Activated B cell treated with CpG ODN at 0.5 μM for 24 hours (primary cell): ENCODE measurements at places on chromosomes 7 and 10. TPM values are rescaled to one million over a fixed set of nuclear protein-coding genes. Genes with fewer than 3 reads are reported as not detected.

GRCh38 chr7:2713978-2714377 lies 26.0 kb downstream of the AMZ1 start:
- no peaks in the 10 kb centered on the region for H3K27me3 ChIP-seq
- H3K36me3 ChIP-seq = peaks cover 24% of the 10 kb centered on the region
- H3K27ac ChIP-seq = peak overlapping the region; percentile 87

GRCh38 chr10:142371-142770 lies 7.1 kb downstream of the ZMYND11 start:
- H3K36me3 ChIP-seq = no peaks in the 10 kb centered on the region
- H3K4me1 ChIP-seq = peaks cover 39% of the 10 kb centered on the region
- no peak overlapping the region for H3K27ac ChIP-seq
- H3K4me3 ChIP-seq = no peak overlapping the region
- no peaks in the 10 kb centered on the region for H3K27me3 ChIP-seq
- DNase-seq = no peak

GRCh38 chr7:127961786-127962453 lies 69.3 kb downstream of the LRRC4 start:
- H3K4me1 ChIP-seq = peaks cover 11% of the 10 kb centered on the region
- H3K4me3 ChIP-seq = no peak overlapping the region
- H3K36me3 ChIP-seq = peaks cover 37% of the 10 kb centered on the region
- no peaks in the 10 kb centered on the region for H3K27me3 ChIP-seq
- DNase-seq = no peak

DNA sequence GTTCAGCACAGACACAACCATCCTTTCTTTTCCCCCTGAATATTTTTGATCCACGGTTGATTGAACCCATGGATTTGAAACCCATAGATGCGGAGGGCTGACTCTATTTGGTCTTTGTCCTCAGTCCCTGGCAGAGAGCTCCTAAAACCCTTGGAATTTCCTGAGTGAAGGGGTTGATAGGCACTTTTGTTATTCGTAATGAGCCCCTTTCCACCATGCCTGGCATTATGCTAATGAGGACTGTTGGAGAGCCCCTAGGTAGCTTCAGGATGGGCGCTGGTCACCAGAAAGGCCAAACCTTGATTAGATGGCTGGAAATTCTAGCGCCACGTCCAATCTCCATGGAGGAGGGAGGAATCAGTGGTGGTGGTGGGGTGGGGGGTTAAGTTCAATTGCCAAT lies 205.8 kb upstream of the GRB10 start:
- H3K27me3 ChIP-seq = no peaks in the 10 kb centered on the region
- no peaks in the 10 kb centered on the region for H3K36me3 ChIP-seq
- H3K27ac ChIP-seq = no peak overlapping the region
- no peak overlapping the region for H3K4me3 ChIP-seq

DNA sequence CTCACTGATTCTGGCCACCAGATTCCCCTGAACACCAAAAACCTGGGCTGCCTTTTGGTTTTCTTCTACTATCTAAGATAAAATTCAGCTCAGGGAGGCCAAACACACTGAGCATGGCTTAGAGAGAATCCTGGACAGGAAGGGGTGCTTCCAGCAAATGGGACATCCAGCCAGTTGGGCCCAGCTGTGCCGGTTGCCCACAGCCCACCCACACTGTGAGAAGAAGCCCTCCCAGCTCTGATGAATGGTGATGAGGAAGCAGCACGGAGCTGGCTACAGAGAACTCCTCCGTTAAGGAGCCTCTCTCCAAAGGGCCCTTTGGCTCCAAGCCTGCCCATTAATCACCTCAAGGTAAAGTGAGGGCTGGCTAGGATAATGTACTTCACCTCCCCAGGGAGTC lies 15.9 kb downstream of the LRRC18 start:
- H3K4me1 ChIP-seq = no peaks in the 10 kb centered on the region
- H3K36me3 ChIP-seq = peaks cover 65% of the 10 kb centered on the region
- no peak for DNase-seq
- H3K27me3 ChIP-seq = no peaks in the 10 kb centered on the region
- H3K4me3 ChIP-seq = no peak overlapping the region

DNA sequence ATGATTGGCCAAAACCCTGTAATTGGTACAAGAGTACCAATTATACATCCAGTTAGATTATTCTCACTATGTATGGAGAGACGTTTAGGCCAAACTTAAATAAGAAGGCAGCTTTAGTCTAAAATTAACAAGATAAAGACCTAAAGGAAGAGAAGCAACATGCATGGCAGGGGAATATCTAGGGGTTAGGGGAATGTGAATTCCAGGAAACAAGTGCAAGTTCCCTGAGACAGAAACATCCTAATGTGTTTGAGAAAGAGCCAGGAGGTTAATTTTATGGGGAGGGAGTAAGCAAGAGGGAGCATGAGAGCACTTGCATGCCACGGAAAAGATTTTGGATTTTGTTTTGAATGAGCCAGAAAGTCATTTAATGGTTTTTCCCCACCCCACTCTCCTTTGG lies 39.6 kb upstream of the CCDC6 start:
- H3K4me3 ChIP-seq = no peak overlapping the region
- H3K27ac ChIP-seq = no peak overlapping the region
- H3K4me1 ChIP-seq = no peaks in the 10 kb centered on the region
- H3K36me3 ChIP-seq = no peaks in the 10 kb centered on the region

GRCh38 chr7:101693498-101694091 lies 64.5 kb upstream of the MYL10 start:
- no peak for DNase-seq
- H3K27ac ChIP-seq = no peak overlapping the region
- H3K4me3 ChIP-seq = no peak overlapping the region
- H3K27me3 ChIP-seq = peaks cover 12% of the 10 kb centered on the region
- H3K4me1 ChIP-seq = peaks cover 5% of the 10 kb centered on the region
- H3K36me3 ChIP-seq = no peaks in the 10 kb centered on the region

GRCh38 chr7:20287317-20287716 lies 43.4 kb upstream of the ITGB8 start:
- no peaks in the 10 kb centered on the region for H3K36me3 ChIP-seq
- H3K27ac ChIP-seq = no peak overlapping the region
- H3K27me3 ChIP-seq = no peaks in the 10 kb centered on the region
- H3K4me1 ChIP-seq = peaks cover 9% of the 10 kb centered on the region
- no peak for DNase-seq

DNA sequence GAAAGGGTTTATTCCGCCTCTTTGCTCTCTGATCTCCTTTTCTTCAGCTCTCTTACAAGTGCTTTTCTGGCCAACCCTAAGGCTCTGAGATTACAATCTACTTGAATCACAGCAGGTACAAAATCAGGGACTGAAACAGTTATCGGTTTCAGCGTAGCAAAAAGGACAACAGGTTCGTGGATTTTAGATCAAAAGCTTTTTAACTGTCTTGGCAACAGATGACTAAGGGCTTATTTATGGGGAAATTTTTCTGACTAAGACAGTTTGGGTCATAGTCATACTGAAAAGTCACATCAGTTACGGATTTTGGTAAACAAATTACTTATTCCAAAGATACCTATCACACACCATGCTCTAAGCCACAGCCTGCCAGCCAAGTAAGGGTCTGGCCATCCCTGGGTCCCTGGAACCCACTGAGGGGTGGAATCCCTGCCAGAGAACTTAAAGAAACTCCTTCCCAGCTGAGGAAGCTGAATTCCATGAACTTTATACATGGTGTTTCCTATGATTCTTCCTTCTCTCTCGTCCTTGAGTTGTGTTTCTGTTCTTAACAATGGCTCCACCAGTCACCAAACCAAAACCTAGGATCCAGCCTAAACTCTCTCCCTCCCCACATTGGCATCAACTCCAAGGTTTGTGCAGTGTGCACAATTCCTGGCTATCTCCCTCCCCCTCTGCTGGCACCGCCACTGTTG lies 169.3 kb downstream of the FAM107B start:
- H3K4me3 ChIP-seq = peak overlapping the region; percentile 86
- no peak for DNase-seq
- H3K27me3 ChIP-seq = no peaks in the 10 kb centered on the region
- H3K4me1 ChIP-seq = peaks cover 65% of the 10 kb centered on the region
- peaks cover 30% of the 10 kb centered on the region for H3K36me3 ChIP-seq

GRCh38 chr7:6323967-6324701 lies 51.7 kb upstream of the CYTH3 start:
- H3K36me3 ChIP-seq = no peaks in the 10 kb centered on the region
- no peak overlapping the region for H3K27ac ChIP-seq
- DNase-seq = no peak
- peaks cover 2% of the 10 kb centered on the region for H3K27me3 ChIP-seq
- H3K4me3 ChIP-seq = no peak overlapping the region

DNA sequence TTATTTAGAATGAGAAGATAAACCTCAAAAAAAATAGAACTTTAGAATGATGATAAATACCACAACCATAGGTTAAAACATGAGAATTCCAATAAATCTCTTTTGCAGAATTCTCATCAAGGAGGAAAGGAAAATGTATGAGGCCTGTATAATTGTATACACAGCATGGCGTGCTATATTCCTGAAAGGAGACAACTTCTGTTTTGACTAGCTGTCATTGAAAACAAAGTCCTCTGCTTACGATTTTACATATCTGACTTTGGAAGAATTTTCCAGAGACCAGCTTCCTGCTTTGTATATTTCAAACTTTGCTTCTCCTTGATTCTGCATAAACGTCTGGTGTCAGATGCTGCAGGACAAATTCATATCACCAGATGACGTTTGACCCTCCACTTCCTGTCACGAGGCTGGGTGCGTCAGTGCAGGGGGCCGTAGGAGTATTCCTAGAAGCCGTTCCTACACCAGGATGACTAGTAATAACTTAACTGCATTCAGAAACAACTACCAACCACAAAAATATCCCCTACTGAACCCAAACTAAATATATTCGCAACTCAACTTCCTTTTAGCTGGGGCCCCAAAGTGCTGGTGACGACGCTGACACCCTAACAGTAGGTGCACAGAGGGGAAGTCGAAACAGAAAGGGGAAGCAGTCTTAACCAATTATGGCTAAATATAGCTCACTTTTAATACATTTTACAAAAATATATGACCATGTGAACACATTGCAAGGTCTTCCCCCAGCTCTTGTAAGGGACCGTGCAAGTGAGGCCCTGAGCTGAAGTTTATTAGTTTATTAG lies 178.6 kb upstream of the INHBA start:
- peak overlapping the region; percentile 91 for H3K27ac ChIP-seq
- H3K36me3 ChIP-seq = no peaks in the 10 kb centered on the region
- peak; percentile 75 for DNase-seq
- H3K27me3 ChIP-seq = no peaks in the 10 kb centered on the region

DNA sequence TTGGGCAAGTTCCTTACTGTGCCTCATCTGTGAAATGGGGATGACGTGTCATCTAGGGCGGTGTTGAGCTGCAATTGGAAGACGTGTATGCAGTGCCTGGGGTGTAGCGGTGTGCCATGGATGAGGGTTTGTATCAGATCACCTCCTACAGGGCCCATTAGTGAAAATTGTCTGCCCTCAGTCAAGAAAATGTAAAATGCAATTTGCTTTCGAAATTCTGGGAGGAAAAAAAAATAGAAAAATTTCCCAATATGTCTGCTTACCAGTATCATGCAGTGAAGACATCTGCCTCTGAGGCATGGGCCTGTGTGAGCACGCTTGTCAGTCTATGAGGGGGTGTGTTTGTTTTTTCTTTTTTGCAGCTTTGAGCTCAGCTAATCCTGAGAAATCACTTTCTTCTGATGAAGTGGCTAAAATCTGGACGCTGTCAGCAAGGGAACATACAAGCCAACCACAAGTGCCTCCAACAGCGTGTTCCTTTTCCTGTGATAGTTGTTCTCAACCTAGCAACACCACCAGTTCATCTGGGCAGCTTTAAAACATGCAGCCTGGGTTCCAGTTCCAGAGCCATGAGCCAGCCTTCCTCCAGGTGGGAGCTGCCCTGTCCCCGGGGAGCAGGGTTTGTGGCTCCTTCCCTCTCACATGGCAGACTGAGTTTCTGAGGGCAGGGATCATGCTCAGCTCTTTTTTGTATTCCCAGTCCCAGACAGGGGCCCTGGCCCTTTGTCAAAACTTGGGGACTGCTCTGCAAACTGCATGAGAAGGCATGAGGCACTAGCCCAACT lies 10.3 kb downstream of the FAM241B start:
- DNase-seq = no peak
- H3K27ac ChIP-seq = no peak overlapping the region
- no peaks in the 10 kb centered on the region for H3K36me3 ChIP-seq
- H3K4me3 ChIP-seq = no peak overlapping the region
- H3K27me3 ChIP-seq = peaks cover 9% of the 10 kb centered on the region
- no peaks in the 10 kb centered on the region for H3K4me1 ChIP-seq

- no peaks in the 10 kb centered on the region for H3K27me3 ChIP-seq
- peak overlapping the region; percentile 100 for H3K4me3 ChIP-seq
These were observed 1.3 kb downstream of the DDX21 start for GRCh38 chr10:68957284-68957615.

DNA sequence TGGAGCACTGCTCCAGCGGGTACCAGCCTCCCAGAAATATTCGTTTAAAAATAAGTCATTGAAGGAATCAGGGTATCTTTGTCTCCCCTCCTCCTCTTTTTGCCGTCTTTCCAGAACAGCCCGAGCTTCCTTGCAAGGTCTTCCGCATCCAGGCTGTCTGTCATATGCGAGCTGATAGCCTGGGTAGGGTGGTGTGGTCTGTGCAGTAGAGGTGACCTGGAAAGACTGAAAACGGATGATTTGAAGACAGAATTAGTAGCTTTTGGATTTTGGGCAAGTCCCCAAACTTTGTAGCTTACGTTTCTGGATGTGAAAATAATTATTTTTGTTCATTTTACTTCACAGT lies 480 bp downstream of the VPS50 start:
- H3K4me3 ChIP-seq = peak overlapping the region; percentile 100
- H3K4me1 ChIP-seq = peaks cover 22% of the 10 kb centered on the region
- peak overlapping the region; percentile 98 for H3K27ac ChIP-seq
- no peak for DNase-seq
- H3K27me3 ChIP-seq = no peaks in the 10 kb centered on the region
- peaks cover 8% of the 10 kb centered on the region for H3K36me3 ChIP-seq

DNA sequence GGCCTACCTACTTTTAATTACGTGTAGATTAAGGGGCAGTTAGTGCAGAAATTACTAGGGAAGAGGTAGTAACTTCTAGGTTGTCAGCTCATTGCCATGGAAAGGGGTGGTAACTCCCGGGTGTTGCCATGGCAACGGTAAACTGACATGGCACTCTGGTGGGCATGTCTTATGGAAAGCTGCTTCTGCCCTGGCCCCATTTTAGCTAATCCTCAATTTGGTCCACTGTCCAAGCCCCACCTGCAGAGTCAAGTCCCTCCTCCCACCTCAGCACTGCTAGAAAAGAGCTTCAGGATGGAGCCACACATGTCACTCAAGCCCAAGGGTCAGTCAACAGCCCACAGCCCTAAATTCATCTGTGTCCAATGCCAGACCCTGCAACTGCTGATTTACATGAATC lies 7.5 kb upstream of the ZKSCAN1 start:
- no peak overlapping the region for H3K4me3 ChIP-seq
- H3K27ac ChIP-seq = no peak overlapping the region
- H3K27me3 ChIP-seq = peaks cover 6% of the 10 kb centered on the region
- H3K4me1 ChIP-seq = no peaks in the 10 kb centered on the region
- H3K36me3 ChIP-seq = no peaks in the 10 kb centered on the region

- no peaks in the 10 kb centered on the region for H3K27me3 ChIP-seq
- H3K4me1 ChIP-seq = peaks cover 11% of the 10 kb centered on the region
- peaks cover 86% of the 10 kb centered on the region for H3K36me3 ChIP-seq
- no peak for DNase-seq
These were observed 240.1 kb downstream of the ELMO1 start for GRCh38 chr7:37208528-37208927.

GRCh38 chr10:1148855-1149605 lies 92.8 kb downstream of the WDR37 start:
- no peaks in the 10 kb centered on the region for H3K36me3 ChIP-seq
- no peak overlapping the region for H3K4me3 ChIP-seq
- no peak for DNase-seq

GRCh38 chr10:103238506-103239252 lies 7.0 kb upstream of the RPEL1 start:
- H3K27ac ChIP-seq = no peak overlapping the region
- H3K27me3 ChIP-seq = no peaks in the 10 kb centered on the region

The PLCE1 gene
- total RNA-seq = not detected in 2 replicates

The MBL2 gene
- not detected in 2 replicates for total RNA-seq

The SEMA4G gene
- total RNA-seq = 0.60 and 0.78 TPM in 2 replicates

The AKR1C3 gene
- not detected in 2 replicates for total RNA-seq
